ENCODE measurements at places on chromosomes 5 and 9.
A peak's percentile ranks its signal among the peaks of the same experiment; 100 is the strongest.

- no peak for DNase-seq
Measured at GRCh38 chr9:83652433-83652832, 29.5 kb downstream of the IDNK start.

DNA sequence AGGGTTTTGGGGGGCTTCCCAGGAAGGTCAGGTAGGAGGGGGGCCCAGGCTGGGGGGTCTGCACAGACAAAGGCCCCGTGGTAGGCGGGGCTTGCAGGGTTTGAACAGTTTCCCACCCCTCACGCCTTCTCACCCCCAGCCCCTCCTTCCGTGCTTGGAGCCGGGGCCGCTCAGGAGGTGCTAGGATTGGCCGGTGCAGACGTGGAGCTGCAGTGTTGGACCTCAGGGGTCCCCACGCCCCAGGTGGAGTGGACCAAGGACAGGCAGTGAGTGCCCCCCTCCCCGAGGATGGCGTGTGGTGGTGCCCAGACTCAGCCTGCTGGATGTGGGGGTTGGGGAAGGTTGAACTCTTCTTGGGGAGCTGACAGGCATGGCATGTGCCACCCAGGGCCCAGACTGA, 83.8 kb downstream of the HMCN2 start:
- no peak for DNase-seq

GRCh38 chr5:72448368-72448767, 58.8 kb downstream of the ZNF366 start:
- DNase-seq = no peak

DNA sequence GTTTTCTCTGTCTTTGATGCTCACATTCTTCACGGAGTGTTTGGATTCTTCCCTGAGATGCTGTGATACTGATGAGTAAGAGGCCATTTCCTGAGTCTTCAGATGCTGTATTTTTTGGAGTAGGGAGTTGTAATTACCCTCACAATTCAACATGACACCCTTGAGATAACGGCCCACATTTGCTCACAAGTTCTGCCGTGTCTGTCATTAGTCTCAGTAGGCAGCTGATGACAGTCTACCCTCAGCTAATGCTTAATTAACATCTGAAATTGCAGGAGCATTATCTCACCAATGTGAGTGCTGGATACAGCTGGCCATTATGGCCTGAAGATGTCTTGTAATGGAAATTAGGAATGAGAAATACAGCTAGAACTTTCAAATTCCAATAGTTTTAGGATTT, 307.1 kb upstream of the ADCY2 start:
- no peak for DNase-seq

DNA sequence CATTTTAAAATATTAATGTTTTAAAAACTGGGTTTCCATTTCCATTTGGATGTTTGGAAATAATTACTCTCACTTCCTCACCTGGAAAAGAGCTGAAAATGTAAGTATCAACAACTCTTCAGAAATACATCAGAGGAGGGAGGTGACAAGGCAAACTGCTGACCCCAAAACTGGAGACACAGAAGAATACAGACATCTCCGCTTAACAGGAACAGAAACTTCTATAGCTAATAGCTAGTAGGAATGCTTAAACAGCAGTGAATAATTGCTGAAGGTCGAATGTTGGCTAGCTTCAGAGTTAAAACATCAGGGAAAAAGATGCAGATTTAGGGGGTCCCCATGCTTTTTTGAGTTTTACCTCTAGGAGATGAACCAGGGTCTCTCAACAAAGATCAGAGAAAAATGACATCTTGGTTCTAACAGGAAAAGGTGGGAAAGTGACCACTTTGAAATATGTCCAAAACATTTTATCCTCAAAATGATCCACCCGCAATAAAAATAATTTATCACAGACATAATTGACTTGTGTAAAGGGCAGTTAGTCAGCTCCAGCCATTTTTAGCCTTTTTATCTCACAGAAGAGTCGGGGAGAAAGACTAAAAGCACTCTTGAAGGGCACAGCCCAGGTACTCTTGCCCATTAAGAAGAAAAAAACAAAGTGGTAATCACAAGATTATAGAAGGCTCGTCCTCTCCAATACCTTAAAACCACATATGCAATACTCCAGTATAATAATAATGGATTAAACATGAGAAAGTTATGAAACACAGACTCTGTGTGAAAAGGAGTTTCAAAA, 1474.9 kb downstream of the EFNA5 start:
- no peak for DNase-seq

DNA sequence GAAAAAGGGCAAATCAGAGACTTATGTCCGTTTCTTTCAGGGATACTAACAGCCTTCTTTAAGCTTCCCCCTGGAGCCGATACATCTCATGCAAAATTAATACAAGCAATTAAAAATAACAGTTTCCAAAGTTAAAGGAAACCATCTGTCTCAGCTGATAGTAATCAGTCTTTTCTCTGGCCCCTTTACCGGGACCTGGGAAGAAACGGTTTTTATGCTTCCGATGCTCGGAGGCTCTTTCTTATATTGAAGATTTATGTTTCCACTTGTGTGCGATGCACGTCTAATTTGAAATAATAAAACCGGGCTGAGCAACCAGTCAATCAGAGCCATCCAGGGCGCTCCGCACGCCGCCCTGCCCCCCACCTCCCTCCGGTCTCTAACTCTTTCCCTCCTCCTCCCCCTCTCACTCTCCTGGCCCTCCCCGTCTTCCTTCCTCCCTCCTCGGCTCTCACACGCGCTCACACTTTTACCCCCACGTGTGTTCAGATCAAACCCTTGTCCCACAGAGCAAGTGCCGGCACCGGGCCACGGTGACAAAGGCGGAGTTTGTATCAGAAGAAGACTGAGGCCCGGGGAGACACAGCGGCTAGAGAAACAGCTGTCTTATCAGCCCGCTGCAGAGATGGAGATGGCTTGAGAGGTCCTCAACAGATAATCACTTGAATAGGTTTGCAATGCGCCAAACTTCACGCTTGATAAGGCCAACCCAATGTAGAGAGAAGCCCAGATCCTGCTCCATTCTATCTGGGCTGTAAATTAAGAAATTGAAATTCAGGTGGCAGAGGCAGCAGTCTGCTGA, 5.1 kb upstream of the ELAVL2 start:
- DNase-seq = no peak

GRCh38 chr5:1826235-1826980, 25.2 kb downstream of the NDUFS6 start:
- DNase-seq = peak; percentile 59

DNA sequence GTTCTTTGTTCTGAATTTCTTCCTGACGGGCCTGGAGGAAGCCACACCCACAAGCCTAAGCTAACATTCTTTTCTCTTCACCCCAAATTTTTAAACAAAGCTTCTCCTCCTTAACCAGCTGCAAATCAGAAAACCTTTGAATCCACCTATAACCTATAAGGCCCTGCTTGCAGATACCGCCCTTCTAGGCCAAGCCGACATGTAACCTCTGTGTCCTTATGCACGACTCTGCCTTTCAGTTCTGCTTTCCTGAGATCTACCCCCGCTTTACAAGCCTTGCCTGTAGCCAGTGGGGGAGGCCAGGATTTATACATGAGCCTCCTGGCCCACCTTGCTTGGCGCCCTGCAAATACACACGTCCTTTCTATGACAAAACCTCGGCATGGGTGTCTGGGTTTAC, 19.3 kb downstream of the BRD9 start:
- DNase-seq = no peak

DNA sequence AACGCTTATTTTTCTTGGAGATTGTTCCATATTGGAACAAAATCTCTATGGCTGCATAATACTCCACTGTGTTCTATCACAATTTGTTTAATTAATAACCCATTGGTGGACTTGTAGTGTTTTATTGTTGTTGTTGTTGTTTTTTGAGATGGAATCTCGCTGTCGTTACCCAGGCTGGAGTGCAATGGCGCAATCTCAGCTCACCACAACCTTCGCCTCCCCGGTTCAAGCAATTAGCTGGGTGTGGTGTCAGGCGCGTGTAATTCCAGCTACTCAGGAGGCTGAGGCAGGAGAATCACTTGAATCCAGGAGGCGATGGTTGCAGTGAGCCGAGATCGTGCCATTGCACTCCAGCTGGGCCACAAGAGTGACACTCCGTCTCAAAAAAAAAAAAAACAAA, 38.7 kb downstream of the SPRY4 start:
- DNase-seq = no peak

- DNase-seq = no peak
Measured at GRCh38 chr9:104069288-104069687, 24.8 kb upstream of the SMC2 start.

DNA sequence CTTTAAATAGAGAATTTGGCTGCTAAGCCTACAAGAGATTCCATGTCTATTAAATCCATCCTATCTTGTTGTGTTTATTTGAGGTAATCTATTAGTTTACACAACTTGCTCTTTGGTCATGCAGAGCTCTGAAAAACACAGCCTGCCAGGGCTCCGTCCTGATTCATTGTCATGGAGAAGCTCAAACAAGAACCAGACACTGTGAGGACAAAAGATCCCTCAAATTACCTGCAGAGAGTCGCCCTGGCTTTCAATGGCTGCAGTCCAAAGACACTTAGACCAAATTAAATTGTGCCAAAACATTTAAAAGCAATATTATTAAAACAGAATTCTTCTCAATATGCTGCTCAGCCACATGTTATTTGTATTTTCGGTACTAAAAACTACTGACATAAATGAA, 60.1 kb downstream of the CDH18 start:
- no peak for DNase-seq

DNA sequence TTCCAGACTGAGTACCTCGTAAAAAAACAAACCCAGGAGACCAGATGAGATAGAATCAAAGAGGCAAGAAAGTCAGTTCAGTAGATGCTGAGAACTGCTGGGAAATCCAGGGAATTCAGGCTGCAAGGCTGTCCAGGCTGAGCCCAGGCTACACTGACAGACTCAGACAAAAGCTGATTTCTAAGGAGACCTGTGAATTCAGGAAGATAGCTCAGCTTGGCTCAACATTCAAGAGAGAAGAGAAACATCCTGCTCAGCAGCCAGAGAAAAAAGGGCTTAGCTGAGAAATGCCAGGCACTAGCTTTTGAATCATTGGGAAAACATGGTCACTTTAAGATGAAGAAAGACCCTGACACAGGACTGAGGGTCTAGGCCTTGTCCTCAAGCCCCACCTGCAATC, 118.2 kb upstream of the SLC44A1 start:
- no peak for DNase-seq

- no peak for DNase-seq
Measured at GRCh38 chr5:68217528-68217927, 2.0 kb downstream of the PIK3R1 start.

DNA sequence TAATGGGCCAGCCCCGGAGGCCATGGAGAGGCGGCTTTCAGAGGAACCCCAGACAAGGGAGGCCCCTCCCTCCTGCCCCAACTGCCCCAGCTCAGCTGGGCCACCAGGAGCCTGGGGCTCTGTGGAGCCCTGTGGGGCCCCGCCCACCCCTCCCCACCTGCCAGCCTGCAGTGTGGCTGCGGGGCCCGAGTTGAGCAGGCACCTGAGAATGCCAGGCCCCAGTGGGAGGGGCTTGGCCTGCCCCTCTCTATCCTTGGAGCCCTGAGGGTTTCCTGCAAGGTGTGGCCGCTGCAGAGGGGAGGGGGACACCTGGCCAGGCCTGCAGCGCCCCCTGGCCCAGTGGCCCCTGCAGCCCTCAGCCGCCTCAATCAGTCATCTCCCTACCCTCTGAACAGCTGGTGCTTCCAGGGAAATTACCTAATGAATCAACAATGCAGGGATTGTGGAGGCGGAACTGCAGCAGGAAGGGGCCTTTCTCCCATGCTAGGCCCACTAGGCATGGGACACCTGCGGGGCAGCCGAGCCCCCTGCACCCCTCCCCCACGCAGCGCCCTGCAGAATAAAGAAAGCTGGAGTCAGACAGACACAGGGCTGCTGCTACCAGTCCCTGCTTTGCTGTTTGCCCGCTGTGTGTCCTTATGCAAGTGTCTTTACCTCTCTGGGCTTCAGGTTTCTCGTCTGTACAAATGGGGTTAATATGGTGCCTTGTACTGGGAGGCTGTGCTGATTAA, 48.0 kb downstream of the LMX1B start:
- DNase-seq = no peak

GRCh38 chr5:67154556-67155206, 41.9 kb downstream of the CD180 start:
- no peak for DNase-seq

GRCh38 chr5:165057145-165057544, 1551.7 kb downstream of the MAT2B start:
- no peak for DNase-seq

DNA sequence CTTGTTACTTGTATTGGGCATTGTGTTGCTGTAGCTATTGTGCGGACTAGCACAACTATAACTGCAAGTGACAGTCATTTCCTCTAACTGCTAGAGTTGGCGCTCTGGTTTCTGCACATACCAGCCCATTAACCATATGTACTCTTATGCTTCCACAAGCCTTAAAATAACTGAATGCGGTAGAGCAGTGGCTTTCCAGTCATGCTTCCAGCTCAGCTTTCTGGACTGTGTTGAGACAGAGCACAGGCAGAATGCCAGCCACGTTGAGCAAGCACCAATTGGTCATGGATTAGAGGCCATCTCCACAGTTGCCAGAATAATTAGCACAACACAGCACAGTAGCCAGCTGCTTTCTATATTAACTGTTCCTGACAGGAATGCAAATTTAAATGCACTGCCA, 12.2 kb downstream of the INVS start:
- peak; percentile 84 for DNase-seq

- DNase-seq = no peak
Measured at GRCh38 chr5:103498211-103498610, 64.4 kb downstream of the NUDT12 start.

DNA sequence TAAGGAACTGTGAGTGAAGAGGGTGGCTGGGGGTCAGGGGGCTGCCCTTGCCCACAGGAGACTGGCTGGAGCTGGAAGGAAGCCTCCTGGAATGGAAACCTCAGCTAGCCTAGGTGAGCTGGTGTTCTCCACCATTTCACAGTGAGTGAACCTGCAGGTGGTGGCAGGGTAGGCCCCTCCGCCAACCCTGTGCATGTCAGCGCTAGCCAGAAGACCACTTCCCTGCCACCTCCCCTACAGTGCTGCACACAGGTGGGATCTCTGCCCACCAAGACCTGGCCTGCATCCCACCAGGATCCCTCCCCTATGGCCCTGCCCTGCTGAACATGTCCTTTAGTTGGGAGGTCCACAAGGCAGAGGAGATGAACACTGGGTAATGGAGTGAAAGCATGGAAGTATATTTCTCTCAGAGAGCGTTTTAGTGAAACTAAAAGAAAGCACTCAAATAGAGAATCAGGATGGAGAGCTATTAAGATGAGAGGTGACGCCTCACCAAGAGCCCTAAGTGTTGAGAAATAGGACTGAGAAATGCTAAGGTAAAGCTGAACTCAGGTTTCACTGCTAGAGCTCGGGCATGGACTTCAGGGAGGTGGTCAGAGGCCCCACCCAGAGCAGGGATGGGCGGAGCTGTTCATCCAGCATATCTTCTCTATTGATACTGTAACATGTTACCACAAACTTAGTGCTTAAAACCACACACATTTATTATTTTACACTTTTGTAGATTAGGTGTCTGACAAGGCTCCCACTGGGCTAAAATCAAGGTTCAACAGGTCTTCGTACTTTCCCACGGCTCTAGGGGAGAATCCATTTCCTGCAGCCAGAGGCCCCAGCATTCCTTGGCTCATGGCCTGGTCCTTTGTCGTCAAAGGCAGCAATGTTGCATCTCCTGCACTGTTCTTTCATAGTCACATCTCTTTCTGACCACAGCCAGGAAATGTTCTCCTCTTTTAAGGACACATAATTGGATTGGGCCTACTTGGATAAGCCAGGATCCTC, 83.2 kb downstream of the DIRAS2 start:
- DNase-seq = no peak
